ENCODE measurements at places on chromosomes 13 and 19. TPM values are rescaled to one million over a fixed set of nuclear protein-coding genes. Genes with fewer than 3 reads are reported as not detected.

- DNase-seq = no peak
Observed at GRCh38 chr13:33519561-33520467, 234.3 kb upstream of the STARD13 start.

DNA sequence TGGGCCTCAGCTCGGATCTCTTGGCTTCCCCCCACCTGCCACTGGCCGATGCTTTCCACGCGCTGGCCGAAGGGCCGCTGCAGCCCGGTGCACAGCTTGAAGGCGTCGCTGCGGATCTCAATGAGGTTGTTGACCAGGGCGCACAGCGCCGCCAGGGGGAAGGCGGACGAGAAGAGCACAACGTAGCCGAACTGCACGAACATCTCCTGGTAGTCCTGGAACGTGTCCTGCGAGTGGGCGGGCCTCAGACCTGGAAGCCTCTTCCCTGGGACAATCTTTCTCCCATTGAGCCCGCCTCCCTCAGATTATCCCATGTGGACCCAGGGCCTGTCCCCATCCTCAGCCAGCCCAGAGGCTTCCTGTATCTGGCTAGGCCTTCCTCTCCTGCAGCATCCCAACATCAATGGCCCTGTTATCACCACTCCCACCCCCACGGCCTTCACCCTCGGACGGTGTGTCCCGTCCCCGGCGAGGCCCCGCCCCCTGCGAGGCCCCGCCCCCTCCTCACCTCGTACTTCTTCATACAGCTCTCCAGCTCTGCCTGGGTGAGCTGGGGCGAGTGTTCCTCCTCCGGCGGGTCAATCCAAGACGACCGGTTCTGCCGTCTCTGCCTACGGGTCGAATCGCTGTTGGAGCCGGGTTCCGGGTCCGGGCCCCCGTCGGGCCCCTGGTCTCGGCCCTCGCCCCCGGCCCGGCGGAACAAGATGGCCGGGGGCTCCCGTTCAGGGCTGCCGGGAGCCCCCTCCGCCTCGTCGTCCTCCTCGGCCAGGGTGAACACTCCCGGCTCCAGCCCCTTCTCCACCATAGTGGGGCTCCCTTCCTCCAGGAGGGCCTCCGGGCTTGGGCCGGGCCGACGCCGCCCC is 6.8 kb downstream of the ANO8 start:
- peak; percentile 87 for DNase-seq

DNA sequence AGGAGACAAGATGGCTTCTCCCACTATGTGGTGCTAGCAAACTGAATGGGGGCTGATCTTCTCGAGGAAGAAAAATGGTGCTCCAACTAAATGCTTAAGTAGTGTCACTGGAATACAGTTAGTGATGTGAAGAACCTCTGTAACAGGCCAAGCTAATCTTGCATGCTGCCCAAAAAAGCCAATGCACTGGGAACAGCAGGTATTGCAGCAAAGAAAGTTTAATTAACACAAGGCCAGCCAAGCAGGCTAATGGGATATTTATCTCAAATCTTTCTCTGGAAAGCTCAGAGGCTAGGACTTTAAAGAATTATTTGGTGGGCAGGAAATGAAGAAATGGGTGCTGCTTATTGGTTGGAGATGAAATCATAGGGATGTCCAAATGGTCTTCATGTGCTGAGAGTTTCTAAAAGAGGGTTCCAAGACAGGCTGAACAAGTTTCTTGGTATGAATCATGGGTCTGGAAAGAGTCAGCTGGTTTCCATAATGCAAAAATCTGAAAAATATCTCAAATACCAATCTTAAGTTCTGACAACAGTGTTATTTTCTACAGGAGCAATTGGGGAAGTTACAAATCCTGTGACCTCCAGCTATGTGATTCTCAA is 1550.5 kb downstream of the SLITRK5 start:
- DNase-seq = no peak

GRCh38 chr13:110433014-110433413 is 125.9 kb downstream of the COL4A2 start:
- no peak for DNase-seq

- DNase-seq = no peak
Observed at GRCh38 chr13:39379118-39379517, 223.9 kb downstream of the LHFPL6 start.

GRCh38 chr13:111187960-111188541 is 72.9 kb downstream of the ARHGEF7 start:
- DNase-seq = peak; percentile 53

Gene GTF2F2
- 25.9 TPM for total RNA-seq

Gene BSG
- total RNA-seq = 470 TPM

Gene FIZ1
- 26.0 TPM for total RNA-seq
